ENCODE measurements at places on chromosomes 1 and 21.

DNA sequence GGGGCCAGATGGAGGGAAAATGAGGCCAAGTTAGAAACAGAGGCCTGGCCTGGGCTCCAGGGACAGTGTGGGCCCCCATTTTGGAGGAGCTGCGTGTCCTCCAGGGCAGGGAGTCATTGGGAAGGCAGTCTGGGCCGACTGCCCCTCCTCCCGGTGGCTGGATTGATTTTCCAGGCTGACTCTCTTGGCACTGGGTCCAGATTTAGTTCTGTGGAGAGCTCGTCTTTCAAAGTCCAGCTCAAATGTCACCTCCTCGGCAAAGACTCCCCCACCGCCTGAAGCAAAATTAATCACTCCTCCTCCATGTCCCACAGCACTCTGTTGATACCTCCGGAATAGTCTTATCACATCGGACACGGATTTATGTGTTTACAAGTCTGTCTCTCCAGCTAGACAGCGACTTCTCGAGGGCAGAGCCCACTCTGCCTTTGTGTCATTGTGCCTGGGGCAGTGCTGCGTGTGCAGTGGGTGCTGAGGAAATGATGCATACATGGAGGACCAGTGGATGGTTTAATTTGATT, 175.1 kb downstream of the CAMTA1 start:
- no peak for DNase-seq

- peak; percentile 31 for DNase-seq
These were observed at the start of gene GPR161 for GRCh38 chr1:168136709-168137514. GPR161 (minus strand) TSS chr1:168136930; CDS start chr1:168104850, 32,080 bp downstream.

GRCh38 chr1:65049941-65050713, 83.8 kb upstream of the JAK1 start:
- DNase-seq, result no peak

DNA sequence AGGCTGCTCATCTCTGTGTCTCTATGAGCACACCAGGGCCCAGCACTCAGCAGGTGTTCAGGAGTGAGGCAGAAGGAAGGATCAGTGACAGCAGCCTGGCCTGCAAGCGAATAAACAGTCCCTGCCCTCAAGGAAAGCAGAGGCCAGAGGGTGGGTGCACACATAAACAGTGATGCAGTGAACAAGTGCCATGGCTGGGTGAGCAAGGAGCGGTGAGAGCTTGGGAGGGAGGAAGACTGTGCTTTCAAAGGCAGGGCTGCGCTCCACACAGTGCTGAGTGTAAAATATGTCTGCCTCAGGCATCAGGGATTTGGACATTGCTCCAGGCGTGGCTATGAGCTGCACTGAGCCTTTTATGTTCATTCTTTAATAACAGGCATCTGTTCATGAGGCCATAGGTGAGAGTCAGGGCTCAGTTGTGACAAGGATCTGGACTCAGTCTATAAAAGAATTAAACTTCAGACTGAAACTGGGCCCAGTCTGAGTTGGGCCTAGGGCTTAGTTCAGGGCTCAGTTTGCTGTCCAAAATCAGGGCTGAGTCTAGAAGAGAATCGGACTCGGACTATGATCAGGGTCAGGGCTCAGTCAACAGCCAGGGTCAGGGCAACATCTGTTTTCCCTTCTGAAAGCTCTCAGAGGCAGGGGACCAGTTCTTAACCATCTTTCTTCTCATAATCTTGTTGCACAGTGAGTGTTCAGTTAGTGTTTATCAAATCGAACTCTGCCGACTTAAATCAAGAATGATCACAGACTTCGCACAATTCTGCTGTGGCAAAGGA, 213.7 kb downstream of the FOXD2 start:
- DNase-seq, result no peak

DNA sequence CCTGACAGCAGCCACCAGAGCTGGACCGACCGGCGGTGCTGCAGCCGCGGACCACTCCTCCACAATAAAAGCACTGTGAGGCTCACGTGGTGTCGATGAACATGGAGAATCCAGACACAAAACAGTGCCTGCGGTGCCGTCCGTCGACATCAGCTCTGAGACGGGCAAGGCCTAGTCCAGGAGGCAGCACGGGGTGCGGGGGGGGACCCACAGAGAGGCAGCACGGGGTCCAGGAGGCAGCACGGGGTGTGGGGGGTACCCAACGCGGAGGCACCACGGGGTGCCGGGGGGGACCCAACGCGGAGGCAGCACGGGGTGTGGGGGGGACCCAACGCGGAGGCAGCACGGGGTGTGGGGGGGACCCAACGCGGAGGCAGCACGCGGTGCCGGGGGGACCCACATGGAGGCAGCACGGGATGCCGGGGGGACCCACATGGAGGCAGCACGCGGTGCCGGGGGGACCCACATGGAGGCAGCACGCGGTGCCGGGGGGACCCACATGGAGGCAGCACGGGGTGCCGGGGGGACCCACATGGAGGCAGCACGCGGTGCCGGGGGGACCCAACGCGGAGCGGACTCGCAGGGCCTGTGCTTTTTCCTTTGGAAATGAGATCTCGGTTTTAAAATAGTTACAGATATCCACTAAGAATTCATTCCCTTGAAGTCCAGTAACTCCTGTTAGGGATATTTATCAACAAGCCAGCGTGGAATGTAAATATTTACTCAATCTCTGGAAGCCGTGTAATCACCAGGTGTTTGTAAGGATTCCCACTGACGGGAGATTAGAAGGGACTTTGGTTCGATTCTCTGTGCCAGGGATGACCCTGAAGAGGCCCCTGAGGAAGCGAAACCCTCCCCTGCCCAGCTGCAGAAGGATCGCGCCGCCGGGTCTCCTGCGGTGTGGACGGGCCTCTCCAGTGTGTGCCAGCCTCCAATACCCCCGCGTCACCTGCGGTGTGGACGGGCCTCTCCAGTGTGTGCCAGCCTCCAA, 52.1 kb downstream of the COL6A1 start:
- DNase-seq, result no peak

GRCh38 chr21:20760221-20760620, 238.0 kb upstream of the NCAM2 start:
- DNase-seq, result no peak

DNA sequence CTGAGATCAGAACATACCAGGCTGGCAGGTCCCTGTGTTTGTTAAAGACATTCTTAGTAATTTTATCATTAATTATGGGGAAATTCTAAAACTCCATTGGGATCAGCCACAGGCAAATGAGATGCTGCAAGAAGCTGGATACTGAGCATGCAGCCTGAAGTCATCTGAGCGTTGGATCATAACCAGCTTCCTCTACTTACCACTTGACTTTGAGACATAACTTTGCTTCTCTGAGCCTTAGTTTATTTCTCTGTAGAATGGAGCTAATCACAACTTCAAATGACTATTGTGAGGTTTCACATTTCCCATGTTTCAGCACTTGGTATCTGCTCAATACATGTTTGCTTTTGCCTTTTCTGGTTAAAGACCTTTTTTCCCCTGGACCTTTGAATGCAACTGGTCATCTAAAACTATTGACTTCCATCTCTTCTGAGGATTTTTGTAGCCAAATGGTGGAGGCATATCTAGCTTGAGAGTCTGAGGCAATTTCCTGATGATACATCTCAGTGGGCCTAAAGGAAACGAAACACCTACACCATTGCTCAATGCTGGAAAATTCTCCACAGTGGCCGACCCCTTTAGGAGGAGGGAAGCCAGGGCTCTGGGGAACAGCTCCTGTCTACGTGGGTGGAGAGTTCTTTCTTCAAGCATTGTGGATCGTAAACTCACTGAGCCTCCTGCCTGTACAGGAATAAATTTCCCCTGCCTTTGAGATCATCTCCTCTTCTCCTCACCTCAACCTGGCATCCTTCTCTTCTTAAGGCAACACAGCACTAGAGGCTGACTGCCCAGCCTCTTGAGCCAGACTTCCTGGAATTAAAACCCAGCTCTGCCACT, 109.1 kb upstream of the HOOK1 start:
- peak; percentile 96 for DNase-seq

GRCh38 chr21:18620436-18620835, 216.9 kb upstream of the TMPRSS15 start:
- DNase-seq, result no peak

- DNase-seq, result no peak
These were observed 63.6 kb downstream of the MIS18A start for GRCh38 chr21:32215306-32215685.

DNA sequence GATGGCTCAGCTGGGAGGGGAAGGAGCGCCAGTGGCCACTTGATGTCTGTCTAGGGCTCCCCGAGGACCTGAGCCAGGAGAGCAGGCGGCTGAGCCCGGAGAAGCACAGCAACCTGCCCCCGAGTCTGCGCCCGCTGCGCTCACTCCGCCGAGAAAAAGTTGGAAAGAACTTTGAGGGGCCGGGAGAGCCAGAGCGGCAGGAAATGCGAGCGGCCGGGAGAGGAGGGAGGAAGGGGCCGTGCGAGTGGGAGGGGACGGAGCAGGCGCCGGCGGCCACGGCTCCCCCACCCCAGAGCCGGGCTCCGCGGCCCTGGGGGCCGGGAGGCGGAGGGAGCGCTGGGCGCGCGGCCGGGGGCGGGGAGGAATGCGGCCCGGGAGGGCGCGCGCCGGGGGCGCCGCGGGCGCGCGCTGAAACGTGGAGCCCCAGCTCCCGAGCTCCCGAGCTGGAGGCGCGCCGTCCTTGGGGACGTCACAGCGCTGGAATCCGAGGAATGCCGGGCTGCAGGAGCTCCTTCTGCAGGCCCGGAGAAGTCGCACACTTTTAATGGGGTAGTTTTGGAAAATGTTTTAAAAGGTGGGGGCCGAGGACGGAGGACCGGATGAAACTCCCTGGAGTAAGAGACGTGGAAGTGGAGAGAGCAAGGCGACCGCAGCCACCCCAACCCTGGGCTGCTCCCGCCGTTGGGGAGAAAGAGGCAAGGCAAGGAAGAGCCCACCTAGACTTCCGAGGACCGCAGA, at the start of gene PTPN14:
PTPN14 (minus strand) TSS at position 167 of the 738 bp plus-strand sequence. CDS start 86,799 bp downstream, outside the sequence.
- DNase-seq, result peak; percentile 96

DNA sequence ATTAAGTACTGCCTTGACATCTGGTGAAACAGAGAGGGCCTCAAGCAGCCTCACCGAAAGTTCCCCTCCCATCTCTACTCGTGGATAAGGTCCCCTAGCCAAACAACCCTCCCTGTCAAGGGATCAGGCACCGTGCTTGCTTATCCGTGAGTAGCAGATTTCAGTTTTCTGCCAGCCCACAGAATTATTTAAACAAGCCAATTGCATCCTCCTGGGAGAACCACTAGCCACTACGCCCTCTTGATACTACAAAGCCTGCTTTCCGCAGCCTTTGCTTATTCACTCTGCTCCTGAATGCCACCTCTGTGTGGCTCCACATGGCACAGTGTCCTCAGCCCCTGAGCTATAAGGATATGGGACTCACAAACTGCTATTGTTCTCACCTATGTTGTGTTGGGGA, 5.9 kb upstream of the TFF2 start:
- DNase-seq, result no peak

DNA sequence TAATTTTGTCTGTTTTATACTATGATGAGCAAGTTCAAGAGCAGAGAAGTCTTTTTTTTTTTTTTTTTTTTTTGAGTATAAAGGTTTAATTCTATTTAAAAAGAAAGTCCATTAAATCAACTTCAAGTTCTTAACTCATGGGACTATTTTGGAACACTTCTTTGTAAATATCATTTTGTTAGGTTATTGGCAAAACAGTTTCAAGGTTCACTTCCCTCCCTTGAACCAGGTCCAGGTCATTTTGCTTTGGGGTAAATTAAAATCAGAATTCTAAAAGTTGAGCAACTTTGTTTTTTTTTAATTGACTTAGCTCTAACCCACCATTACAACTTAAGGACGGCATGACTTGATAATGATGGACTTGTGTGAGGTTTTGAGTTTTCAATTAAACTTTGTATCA, 72.3 kb downstream of the WLS start:
- no peak for DNase-seq

- no peak for DNase-seq
These were observed 3.1 kb upstream of the GBP6 start for GRCh38 chr1:89360716-89361115.

DNA sequence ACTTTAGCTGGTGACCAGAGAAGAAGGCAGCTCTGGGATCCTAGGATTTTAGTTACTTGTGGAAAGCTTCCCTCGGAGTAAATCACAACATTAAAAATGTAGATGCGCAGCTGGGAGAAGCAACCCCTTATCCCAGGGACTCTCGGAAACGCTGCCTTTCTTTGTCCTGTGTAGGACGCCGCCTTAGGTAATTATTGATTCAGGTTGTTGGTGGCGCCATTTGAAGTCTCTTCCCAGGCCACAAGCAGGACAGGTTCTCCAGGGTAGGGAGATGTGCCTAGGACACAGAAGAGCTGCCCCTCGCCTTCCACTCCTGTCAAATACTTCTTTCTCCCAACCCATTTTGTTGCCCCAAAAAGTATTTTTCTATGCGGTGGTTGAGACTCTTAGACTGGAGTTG, 10.3 kb downstream of the SLC37A1 start:
- no peak for DNase-seq

GRCh38 chr1:186623551-186623950, 56.7 kb downstream of the PTGS2 start:
- DNase-seq, result no peak

DNA sequence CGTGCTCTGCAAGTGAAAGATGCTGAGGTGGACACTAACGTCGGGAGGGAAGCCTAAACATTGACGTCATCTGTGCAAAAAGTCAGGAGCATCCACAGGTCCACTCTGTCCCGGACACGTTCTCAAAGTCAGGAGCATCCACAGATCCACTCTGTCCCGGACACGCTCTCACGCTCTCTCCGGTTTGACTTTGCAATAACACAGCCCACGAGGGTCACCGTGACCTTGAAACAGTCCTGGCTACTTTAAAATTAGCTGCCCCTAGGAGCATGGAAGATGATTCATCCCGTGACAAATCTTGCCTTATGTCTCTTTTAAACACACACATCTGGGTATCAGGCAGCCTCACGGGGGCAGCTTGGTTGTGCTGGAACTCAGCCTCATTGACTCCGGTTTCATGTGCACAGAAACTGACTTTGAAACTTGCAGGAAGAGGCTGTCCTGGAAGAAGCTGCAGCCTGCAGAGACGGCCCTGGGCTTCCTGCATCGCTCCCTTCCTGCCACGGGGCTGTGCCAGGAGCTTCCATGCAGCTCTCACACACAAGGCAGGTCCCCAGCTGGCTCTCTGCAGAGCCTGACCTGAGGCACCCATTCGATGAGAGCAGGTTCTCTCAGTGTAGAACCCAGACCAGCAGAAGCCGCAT, 18.1 kb upstream of the COL18A1 start:
- peak; percentile 89 for DNase-seq

GRCh38 chr1:101465941-101466340, 229.1 kb downstream of the S1PR1 start:
- DNase-seq, result no peak

- no peak for DNase-seq
These were observed 26.5 kb downstream of the SYF2 start for GRCh38 chr1:25205786-25206185.

DNA sequence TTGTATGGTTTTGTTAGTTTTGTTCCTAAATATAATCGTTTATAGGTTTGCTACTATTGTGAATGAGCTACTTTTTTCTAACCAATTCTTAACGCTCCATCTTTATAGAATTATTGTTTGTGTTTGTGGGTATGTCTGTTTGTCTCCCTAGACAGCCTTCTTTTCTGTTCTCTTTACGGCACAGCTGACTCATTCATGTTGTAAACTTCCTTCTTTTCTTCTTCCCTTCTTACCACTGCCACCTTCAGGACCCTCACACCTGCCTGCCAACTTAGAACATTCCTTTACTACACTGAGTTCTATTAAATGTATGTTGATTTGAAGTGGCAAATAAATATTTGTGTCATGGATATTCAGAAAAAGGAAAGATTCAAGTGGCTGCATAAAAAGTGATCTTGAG, 29.1 kb downstream of the AK5 start:
- no peak for DNase-seq

- no peak for DNase-seq
These were observed 8.4 kb upstream of the NPHP4 start for GRCh38 chr1:6000444-6001288.

GRCh38 chr1:201557572-201557958, 18.6 kb downstream of the NAV1 start:
- DNase-seq, result no peak

Measured in fibroblast of pulmonary artery (primary cell).